Fibroblast of skin of right biceps (primary cell): ENCODE measurements at places on chromosomes 5 and 9.
A peak's percentile ranks its signal among the peaks of the same experiment; 100 is the strongest.

- DNase-seq: no peak
Measured at GRCh38 chr5:65832603-65833228, 93.7 kb upstream of the ERBIN start.

DNA sequence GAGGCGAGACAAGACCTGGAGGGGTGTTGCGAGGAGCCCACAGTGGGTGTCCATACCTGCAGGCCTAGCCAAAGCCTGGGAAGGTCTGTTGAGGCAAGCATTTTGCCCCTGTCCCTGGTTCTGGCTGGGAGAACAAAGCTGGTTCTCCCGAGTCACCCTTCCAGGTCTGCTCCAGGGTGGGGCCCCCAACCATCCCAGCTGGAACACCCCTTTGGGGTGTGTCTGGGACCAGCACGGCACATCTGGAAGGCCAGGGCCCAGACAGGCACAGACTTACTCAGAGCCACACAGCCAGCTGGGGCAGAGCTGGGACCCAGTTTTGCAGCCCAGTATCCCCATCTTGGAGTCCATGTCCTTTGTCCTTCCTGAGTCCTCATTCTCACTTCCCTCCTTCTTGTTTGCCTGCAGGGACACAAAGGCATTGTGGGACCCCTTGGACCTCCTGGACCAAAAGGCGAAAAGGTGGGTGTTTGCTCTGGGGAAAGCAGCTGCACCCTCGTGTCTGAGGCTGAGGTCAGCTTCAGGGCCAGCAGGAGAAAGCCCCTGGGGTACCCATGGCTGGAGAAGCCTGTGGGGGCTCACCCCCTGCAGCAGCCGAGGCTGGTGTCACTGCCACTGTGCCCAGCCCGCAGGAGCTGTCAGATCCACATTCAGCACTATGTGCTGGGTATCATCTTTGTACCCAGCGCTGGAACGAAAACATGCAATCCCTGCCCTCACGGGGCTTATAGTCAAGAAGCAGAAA is 38.4 kb upstream of the ORM1 start:
- no peak for DNase-seq

- DNase-seq: peak; percentile 39
Measured at GRCh38 chr9:95813923-95814322, 61.6 kb upstream of the ERCC6L2 start.

GRCh38 chr9:9914174-9914573 is 698.6 kb downstream of the PTPRD start:
- no peak for DNase-seq

- no peak for DNase-seq
Measured at GRCh38 chr5:27908341-27908740, 870.0 kb upstream of the CDH9 start.

- DNase-seq: no peak
Measured at GRCh38 chr5:12071455-12071854, 167.2 kb upstream of the CTNND2 start.

DNA sequence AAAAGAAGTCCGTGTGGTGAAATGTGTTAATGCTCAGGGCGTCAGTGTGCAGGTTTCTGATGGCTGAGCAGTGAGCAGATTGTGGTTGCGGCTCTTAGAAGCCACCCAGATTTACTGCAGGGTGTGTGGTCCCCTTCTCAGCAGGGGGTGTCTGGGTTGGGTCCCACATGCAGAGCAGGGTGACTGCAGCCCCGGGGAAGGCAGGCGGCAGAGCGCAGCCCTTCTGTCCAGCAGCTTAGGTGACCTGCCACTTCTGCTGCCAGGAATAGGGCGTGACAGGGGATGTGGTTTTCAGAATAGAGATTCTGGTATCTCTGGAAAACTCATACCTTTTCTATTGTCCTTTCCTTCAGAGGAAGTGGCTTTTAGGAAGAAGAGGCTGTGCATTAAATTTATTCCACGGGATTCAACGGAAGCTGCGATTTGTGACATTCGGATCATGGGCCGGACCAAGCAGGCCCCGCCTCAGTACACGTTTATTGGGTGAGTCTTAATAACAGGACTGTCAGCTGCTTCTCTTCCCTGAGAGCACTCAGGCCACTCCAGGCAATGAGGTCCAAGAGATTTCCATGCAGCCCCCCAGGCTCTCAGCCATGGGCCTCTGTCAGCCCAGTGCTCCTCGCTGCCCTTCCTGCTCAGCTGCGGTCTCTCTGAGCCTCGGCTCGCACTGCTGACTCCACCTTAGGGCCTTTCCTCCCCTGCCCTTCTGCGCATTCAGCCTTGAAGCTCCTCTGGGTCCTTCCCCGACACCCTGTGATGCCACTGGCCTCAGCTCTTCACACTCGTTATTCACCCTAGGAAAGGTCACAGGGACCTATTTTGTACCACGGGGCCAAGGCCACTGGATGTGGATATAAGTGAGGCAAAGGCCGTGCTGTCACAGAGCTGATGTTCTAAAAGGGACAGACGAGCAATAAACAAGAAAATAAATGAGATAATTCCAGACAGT is 65.4 kb downstream of the MVB12B start:
- DNase-seq: no peak

DNA sequence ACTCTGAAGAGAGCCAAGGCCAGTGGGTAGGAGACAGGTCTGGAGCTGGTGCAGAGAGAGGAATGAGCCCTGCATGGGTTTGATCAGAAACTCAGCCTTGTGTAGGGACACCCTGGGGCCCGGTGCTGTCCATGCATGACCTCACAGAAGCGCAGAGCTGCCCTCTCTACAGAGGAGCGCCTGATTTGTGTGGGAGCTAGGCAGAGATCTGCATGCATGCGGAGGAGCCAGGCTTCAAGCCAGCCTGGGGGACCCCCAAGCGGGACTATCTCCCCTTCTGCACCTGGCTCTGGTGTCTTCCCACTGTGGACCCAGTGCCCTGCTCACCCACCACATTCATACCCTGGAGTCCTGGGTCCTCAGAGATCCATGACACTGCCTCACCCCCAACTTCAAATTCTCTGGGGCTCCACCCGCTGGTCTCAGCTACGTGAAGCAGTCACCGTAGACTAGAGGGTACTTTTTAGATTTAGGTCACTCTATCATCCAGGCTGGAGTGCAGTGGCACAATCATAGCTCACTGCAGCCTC is 2.6 kb upstream of the LCN2 start:
- DNase-seq: no peak

- DNase-seq: no peak
Measured at GRCh38 chr9:130320723-130321481, 55.3 kb downstream of the HMCN2 start.

GRCh38 chr9:132049900-132050299 is 29.8 kb downstream of the MED27 start:
- DNase-seq: no peak

DNA sequence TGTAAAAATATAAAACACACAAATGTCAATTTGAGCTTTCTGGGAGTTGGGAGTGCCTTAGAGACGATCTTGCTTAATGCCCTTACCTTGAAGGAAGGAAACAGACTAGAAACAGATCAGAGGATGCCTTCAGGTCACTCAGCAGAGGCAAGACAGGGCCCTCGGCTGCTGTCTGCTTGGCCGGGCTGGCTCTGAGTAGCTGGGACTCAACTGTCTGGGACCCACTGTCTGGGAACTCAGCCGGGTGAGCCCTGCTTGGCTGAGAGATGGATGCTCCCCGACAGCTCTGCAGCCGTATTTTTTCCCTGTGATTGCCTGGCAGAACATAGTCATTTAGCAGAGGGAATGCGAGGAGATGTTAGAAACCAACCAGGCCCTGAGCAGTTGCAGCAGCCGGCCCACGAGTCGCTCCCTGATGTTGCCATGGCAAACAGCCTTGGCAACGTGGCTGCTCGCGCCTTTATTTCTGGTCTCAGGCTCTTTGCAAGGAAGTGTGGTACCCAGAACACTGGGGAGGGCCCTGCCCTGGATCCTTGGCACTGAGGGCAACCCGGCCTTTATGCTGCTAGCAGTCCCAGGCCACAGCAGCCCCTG is 10.9 kb downstream of the PPARGC1B start:
- no peak for DNase-seq

- no peak for DNase-seq
Measured at GRCh38 chr5:177404641-177405179, 4.2 kb upstream of the PFN3 start.

DNA sequence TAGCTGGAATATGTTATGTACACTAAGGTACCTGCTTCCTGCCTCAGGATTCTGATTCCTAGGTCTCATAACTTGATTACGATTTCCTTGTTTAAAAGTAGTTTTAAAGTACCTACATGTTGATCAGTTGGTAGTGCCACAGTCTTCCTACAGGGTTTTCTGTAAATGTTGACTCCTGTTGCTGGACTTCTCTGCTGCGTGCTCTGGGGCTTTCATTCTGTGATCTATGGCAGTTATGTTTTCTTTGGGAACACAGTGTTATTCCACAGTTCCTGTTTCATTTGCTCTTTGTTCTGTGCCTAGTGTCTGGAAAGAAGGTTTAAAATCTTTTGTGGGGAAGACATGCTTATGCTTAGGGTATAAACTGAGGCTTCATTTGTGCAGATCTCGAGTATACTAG is 343.5 kb downstream of the PLK2 start:
- DNase-seq: no peak

- DNase-seq: peak; percentile 99
Measured at GRCh38 chr5:95858661-95859595, 36.4 kb upstream of the GLRX start.

DNA sequence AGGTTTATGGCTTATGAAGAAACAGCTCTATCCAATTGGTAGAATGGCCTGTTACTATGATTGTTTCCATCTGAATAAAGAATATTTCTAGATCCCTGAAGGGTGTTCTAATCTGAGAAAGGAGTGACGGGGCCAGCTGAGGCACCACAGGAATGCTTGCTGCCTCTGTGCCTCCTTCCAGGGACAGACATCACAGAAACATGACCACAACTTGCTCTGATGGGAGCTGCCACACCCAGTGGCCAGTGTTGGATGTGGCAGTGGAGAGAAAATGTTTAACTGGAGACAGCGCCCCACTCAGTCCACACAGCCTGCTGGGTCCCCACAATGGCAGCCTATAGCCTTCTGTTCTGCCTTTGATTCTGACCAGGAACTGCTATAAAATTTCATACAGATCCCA is 38.6 kb upstream of the TESK1 start:
- DNase-seq: peak; percentile 46

GRCh38 chr5:100902440-100903038 is 543 bp downstream of the ST8SIA4 start:
- DNase-seq: no peak

DNA sequence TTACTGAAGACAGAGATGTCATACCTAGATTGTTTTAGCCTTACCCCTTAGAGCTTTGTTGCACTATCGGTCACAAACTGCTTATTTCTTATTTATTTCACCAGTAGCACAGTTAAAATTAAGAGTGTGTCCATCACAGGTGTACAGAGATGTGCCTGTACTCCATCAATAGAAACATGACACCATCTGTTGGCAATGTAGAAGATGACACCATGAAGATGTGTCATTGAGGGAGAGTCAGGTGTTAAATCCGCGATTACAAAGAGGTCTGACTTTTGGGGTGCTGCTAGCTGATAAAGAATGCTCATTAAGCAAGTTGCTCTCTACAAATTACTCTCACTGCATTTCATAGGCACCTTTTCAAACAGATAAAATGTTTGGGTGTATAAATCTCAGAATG is 164.4 kb downstream of the SMARCA2 start:
- DNase-seq: no peak

DNA sequence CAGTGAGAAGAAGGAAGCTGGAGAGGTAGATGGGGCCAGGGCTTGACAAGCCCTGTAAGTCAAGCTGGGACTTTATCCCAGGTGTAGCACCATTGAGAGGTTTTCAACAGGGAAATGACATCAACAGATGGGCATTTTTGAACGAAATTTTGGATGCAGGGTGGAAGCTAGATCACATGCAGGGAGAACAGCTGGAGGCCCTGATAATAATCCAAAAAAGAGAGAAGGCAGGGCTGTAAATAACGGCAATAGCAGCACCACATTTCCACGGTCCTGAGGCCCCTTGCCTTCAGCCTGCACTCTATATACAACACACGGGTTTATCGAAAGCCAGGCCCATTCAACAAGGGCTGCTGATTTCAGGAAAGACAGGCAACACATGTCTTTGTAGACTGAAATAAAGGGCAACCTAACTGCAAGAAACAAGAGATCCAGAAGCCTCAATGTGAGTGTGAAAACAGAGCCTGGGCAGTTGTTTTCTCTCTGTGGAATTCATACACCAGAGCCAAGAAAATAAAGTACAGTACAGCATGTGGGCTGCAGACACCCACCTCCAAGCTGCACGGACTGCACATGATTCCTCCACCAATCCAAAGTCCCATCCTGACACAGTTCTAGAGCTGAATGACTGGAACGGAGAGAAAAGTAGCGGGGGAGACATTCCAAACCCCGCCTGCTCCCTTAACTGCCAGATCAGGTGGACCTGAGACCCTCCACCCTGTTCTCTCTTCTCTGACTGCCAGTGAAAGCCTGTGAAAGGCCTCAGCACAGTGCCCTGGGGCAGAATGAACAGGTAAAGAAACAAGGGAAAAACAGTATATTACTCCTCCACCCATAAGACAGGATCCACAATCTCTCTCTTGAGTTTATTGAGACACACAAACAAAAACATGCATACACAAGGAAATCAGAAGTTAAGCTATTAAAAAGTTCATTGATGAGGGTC is 36.3 kb downstream of the KLHL3 start:
- peak; percentile 3 for DNase-seq

DNA sequence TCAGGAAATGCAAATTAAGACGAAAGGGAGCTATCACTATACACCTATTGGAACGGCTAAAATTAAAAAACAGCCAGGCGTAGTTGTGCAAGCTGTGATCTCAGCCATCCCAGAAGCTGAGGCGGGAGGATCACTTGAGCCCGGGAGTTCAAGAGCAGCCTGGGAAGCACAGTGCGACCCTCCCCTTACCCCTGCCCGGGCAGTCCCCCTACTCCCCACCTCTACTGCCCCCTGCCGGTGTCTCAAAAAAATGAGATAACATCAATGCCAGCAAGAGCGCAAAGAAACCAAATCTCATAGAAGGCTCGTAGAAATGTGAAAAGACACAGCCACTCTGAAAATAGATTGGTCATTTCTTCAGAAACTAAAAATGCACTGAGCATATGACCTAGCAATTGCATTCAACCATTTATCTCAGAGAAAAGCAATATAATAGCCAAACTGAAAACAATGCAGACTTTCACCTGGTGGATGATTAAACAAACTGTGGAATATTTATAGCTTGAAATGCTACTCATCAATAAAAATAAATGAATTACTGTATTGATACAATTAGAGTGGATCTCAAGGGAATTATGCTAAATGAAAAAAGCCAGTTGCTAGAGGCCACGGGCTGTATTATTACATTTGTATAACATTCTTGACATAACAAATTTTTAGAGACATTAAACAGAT is 20.6 kb downstream of the OR2V2 start:
- no peak for DNase-seq

GRCh38 chr5:177133853-177134696 is 502 bp downstream of the NSD1 start:
- peak; percentile 59 for DNase-seq

GRCh38 chr9:38160613-38161215 is 91.7 kb upstream of the SHB start:
- peak; percentile 55 for DNase-seq

DNA sequence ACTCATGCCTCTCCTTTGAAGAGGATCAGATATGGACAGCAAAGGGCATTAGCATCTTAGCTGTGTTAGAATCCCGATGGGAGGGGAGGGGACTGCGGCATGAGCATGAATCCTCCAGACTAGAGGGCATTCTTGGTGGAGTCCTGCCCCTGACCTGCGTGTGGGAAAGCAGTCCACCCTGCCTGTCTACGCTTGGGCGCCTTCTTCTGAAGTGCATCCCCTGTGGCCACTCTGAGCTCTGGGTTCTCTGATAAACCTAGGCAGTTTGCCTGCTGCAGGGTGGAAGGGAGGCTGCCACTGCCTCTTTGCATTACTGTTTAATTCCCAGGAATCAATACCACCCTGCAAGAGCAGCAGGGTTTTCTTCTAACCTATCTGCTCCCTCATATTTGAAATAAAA is 169.3 kb downstream of the INSYN2B start:
- no peak for DNase-seq
